ENCODE measurements at places on chromosomes 5 and 9.

DNA sequence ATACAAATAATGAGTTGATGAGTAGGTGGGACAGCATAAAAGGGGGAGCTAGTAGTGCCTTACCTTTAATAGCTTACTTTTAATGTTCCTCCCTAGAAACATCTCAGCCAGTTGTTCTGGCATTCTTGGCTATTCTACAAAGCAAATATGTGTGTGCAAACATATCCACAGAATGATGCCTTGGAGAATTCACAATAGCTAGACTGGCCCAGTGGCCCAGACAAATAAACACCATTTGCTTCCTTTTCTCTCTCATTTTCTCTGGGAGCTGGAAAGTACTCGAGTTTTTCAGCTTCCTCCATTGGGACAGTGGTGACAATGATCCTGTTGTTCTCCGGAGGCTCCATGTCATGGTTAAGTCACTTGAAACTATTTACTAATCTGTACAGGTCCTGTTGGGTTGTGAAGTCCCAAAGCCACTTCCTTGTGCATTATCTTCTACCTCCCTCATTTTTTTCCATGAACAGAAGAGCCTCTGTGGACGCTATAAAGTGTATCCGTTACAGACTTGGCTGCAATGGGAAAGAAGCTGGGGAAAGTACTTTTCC is 122.9 kb downstream of the DMAC1 start:
- no peak for DNase-seq

DNA sequence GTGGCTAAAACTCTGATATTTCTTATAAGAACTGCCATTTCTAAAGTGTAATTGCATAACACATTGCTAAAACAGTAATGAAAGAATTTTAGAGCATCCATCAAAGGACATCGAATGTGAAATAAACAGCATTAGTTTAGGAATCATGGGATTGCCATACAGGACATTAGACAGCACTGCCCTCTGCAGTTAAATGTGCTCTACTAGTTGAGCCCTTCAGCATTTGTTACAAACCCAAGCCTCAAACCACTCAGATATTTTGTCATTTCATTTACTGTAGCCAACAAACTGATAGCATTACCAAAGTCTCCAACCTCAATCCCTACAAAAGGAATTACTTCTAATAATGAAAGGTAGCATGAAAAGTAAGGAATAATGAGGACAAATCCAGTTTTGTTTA is 116.8 kb upstream of the COX7C start:
- no peak for DNase-seq

DNA sequence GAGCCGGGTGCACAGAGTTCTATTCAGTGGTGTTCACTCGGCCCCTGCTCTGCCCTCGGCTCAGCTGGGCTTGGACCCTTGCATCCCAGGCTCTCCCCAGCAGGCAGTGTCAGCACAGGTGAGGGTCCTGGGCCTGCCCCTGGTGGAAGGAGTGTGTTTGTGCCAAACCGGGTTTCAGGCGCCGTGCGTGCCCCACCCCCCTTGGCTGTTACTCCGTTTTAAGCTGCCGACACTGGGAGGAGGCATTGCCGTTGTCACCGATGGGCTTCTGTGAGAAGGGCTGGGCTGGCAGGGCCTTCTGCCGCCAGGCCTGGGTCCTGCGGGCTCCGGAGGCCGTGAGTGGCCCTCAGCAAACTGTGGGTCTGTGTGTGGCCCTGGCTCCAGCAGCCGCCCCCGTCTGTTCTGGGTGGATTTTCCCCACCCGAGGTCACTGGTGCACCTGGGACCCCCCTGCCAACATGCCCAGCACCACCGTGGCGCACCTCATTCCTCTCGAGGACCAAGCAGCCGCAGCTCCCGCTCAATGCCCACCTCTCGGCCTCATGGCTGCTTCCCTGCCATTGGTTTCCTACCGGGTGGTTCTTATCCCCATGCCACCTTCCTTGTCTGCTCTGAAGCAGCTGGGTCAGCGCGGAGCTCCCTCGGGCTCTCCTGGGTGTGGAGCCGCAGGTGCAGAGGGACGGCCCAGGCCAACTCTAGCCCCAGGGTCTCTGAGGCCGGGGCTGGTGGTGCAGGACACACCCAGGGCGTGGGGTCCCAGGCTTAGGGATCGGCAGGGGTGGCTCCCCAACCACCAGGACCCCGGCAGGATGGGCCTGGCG is 44.3 kb upstream of the EXOC3 start:
- DNase-seq: peak; percentile 58

GRCh38 chr5:60829490-60830266 is 14.4 kb downstream of the ELOVL7 start:
- no peak for DNase-seq

DNA sequence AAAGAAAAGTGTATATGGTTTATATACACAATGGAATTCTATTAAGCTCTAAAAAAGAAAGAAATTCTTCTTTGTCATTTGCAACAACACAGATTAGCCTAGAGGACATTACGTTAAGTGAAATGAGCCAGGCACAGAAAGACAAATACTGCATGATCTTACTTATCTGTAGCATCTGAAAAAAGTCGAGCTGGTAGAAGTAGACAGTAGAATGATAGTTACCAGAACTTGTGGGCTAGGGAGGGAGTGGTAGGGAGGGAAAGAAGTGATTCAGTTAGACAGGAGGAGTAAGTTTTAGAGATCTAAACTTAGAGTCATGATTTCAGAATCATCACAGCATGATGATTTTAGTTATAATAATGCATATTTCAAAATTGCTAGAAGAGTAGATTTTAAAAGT is 184.6 kb downstream of the TLE4 start:
- DNase-seq: no peak

- no peak for DNase-seq
Observed at GRCh38 chr5:80686757-80687156, 32.0 kb upstream of the DHFR start.

GRCh38 chr5:122858451-122858850 is 13.0 kb downstream of the SNX24 start:
- no peak for DNase-seq

GRCh38 chr5:134819407-134819963 is 26.3 kb upstream of the C5orf24 start:
- DNase-seq: no peak

DNA sequence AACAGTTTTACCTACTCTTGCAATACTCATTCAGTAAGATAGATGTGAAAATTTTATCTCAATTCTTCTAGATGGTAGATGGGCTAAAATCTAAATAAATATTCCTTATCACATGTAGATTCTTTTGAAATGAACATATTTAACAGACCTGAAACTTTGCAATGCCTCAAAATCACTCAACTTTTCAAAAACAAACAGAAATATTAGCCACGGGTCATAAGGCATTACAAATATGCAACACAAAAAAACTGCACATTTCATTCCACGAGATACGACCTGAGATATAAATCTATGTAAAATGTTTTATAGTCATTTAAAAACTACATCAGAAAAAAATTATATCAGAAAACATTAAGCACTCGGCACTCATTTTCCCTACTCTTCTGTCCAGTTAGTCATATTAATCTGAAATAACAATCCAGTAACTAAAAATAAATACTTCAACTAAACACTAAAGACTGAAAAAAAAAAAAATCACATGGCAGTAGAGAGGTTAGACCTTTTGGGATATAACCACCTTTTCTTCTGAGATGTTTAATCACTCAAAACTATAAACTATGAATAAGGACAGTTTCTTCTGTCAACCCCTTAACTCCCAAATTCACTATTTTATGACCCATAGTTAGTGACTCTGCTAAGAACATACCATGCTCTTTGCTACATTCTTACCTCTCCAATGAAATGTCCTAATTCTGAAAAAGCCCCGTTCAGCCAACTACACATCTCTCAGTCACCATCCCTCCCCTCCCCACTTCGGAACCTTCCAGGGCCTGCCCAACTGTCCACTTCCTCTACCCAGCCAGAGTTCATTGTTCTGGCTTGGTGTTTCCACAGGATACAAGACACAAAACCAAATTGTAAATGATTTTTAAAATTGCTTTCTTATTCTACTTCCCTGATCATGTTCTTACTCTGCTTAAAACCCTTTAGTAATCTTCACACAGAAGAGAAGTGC is 6.4 kb downstream of the HOMER1 start:
- no peak for DNase-seq

GRCh38 chr5:91359962-91360609 is 23.0 kb downstream of the ARRDC3 start:
- DNase-seq: no peak

- DNase-seq: no peak
Observed at GRCh38 chr5:160805376-160805775, 46.6 kb downstream of the ATP10B start.

GRCh38 chr5:150035139-150035895 is 34.8 kb downstream of the HMGXB3 start:
- no peak for DNase-seq

DNA sequence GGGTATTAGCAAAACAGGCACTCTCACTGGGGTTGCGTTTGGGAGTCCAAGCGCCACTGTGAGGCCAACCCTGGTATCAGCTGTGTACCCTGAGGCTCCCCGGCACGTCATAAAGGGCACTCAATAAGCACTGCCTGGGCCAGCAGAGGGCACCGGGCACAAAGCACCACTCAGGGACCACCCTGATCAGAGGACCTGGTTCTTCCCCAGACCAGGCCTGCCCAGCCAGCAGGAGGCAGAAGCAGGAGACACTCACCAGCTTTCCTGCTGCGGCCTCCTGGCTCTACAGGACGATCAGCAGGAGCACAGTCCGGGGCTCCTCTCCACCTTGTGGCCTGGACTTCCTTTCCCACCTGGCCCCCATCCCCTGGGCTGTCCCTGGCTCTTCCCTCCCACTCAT is 12.6 kb downstream of the MGAT1 start:
- peak; percentile 54 for DNase-seq

DNA sequence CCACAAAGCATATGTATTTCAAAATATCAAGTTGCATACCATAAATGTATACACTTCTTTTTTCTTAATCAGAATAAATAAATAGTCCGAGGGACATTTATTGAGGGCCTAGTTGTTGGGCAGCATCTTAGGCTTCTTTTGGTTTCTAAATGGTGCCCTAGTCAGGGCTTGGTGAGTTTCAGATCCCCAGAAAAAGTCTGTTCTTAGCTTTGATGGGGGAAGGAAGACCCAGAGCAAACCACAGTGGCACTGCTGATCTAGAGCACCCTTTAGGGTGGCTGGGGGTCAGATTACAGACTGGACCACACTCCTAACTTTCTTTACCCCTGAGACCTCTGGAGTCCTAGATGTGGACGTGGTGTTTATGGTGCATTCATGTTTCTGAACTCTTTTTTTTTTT is 97.8 kb downstream of the C9orf152 start:
- no peak for DNase-seq

DNA sequence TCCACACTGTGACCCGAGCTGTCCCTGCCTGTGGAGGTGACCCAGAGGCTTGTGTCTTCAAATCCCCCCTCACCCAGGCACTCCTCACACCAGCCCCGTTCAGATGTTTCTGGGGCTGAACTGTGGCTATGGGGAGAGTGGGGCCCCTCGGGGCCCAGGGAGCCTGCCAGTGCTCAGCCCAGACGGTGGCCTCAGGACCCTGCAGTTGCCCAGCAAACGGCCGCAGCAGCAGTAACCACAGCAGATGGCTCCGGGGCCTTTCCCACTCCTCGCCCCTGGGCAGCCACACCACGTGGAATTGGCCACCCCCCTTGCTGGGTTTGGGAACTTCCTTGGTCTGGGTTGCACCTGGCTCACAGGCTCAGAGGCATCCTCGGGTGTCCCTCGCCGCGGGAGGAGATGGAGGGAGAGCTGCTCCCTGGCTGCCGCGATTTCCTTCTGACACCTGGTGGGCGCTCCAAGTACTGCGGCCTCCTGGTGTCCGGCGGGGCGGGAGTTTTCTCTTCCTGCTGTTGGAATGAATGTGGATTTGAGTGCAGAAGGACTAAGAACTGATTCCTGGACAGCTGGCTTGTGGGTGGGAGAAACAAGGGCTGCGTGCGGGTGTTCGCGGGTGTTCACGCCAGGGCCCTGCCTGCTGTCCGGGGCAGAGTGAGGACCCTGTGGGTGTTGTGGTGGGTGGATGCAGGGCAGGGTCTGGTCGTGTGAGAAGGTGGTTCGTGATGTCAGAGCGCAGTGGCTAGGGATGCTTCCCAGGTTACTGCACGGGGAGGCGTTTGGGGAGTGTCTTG is 97.5 kb downstream of the COL5A1 start:
- peak; percentile 78 for DNase-seq

DNA sequence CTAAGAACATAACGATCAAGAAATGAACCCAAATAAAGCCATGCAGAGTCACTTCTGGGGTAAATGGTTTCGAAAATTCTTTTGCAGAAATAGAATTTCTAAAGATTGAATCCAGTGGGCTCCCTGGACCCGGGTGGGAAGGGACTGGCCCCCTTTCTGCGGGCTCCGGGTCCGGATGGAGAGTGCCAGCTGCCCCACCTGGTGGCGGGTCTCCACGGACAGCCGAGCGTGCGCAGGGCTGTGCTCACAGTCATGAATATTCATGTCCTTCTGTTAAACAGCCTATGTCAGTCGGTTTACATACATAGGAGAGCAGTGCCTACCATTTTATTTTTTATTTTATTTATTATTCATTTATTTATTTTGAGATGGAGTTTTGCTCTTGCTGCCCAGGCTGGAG is 4.7 kb upstream of the PPP1R26 start:
- no peak for DNase-seq

DNA sequence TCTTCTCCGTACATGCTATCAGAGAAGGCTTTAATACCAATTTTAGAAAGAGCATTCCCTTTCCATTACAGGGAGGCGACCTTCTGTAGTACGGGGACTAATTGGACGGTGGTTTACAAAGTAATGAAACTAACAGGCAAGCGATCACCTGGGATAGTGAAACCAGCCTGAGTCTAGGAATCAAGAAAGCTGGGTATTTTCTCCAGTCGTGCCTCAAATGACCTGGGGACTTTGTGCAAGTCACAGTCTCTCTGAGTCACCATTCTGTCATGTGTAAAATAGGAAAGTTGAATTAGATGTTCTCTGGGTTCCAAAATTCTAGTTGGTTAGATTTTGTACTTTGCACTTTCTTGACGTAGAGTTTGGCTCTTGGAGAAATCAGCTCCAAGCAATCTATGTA is 22.7 kb upstream of the SSBP2 start:
- no peak for DNase-seq

DNA sequence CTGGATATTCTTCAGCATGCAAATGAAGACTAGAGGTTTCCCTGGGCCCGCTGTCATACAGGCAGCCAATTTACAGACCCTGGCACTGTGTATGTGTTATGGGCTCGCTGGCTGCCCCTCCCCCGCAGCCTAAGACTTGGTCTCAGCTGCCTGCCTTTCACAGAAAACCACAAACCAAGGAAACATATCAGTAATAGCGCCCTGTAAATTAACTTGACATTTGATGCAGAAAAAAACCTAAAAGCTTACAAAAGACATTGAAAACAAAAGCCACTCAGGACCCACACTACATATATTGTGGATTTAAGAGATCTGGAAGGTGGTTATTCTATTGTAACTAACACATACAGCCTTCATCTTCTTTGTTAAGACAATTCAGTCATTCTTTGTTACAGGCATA is 287.0 kb upstream of the TMEM161B start:
- no peak for DNase-seq

- no peak for DNase-seq
Observed at GRCh38 chr5:64569858-64570257, 64.0 kb downstream of the RGS7BP start.

GRCh38 chr5:103357636-103358035 is 99.1 kb downstream of the MACIR start:
- DNase-seq: no peak

Measured in activated CD8-positive, alpha-beta memory T cell treated with anti-CD3 and anti-CD28 coated beads, Interleukin-2, amount 50 U/mL, for 48 hours (primary cell).